ENCODE measurements at places on chromosomes 2 and 18.

GRCh38 chr2:174972924-174973323 lies 32.3 kb downstream of the CHN1 start:
- DNase-seq: no peak

DNA sequence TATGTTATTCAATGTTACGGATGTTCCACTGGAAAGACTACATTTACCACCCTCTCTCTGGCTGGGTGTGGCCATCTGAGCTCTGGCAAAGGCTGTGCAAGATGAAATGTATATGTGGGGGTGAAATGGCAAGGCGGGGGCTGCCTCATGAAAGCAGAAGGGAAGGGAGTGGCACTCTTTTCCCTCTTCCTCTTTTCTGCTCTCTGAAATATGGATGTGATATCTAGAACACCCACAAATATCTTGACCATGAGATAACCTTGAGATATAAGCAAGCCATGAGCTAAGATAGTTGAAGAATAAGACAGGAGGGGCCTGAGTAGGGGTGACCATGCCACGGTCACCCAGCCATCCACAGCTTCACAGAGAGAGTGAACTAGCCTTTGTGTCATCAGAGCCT lies 367.8 kb upstream of the ID2 start:
- no peak for DNase-seq

DNA sequence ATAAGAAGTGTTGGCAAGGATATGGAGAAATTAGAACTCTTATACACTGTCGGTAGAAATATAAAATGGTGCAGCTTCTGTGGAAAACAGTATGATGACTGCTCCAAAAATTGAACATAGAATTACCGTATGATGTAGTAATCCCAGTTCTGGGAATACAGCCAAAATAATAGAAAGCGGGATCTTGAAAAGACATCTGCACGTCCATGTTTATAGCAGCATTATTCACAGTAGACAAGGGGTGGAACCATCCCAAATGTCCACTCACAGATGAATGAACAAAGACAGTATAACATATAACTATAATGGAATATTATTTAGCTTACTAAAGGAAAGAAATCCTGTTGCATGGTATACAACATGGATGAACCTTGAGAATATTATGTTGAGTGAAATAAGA lies 257.7 kb downstream of the TDRD15 start:
- DNase-seq: no peak

GRCh38 chr2:220168891-220169546 lies 541.6 kb downstream of the SLC4A3 start:
- DNase-seq: no peak

- DNase-seq: no peak
Measured at GRCh38 chr2:6692819-6693218, 172.9 kb downstream of the CMPK2 start.

GRCh38 chr18:79259218-79259617 lies 136.5 kb upstream of the NFATC1 start:
- DNase-seq: no peak

DNA sequence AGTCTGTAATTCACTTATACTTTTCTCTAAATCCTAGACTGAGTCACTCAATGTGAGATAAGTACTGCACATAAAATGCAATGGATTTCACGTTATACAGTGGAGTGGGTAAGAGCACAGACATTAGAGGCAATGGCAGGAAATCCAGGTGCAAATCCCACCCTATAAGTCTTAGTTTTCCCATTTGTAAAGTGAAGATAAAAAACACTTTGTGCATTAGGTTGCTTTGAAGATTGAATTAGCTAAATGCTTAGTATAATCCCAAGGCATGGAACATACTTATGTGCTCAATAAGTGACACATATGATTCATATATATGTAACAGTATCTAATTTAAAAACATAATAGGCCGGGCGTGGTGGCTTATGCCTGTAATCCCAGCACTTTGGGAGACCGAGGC lies 10.5 kb downstream of the ACTG2 start:
- DNase-seq: no peak

- no peak for DNase-seq
Measured at GRCh38 chr18:27278131-27278530, 93.0 kb upstream of the CHST9 start.

GRCh38 chr2:143150287-143150686 lies 21.1 kb downstream of the ARHGAP15 start:
- DNase-seq: no peak

DNA sequence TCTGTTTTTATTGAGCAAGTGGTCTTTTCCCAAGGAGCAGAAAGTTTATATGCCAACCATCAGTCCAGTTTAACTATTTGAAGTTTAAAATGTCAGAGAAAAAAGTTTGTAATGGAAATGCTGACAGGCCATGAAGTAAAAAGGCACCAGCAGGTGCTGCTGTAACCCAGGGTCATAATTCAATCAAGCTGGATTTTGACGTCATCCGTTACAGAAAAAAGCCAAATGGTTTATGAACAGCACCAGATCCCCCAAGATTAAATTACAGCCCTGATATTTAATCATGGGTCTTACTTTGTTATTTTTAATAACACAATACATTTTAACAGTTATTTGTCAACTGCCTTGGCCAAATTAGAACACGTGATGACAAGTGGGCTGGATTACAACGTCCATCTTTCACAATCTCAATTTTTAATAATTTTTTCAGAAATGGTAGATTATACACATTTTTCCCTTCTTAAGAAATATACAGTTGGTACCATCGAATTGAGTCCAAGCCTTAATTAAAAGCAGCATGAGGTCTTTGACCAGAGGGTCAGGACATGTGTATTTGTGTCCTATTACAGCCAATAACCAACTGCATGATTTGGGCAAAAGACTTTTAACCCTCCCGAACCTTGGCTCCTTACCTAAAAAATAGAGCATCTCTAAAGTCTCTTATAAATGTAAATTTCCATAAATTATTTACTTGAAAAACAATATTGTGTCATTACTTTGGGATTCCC lies 10.0 kb downstream of the TCF4 start:
- no peak for DNase-seq

All from activated CD8-positive, alpha-beta memory T cell treated with anti-CD3 and anti-CD28 coated beads for 1 hour (primary cell).